LHCN-M2 (cell line): ENCODE measurements at places on chromosomes 13 and 19. TPM values are rescaled to one million over a fixed set of nuclear protein-coding genes. Genes with fewer than 3 reads are reported as not detected.

The VAV1 gene
- not detected in 2 replicates for total RNA-seq

The FGF14 gene
- 0.06 TPM in 1 of 2 replicates, not detected in the other for total RNA-seq

The IGFL3 gene
- 0.40 TPM in 1 of 2 replicates, not detected in the other for total RNA-seq

The ISYNA1 gene
- total RNA-seq: 0.83 and 0.86 TPM in 2 replicates

The CYP2F1 gene
- not detected in 2 replicates for total RNA-seq
